NCI-H1105 treated with DMSO at 0.1 percent for 48 hours (cell line): ENCODE measurements at places on chromosomes 1 and 21.

GRCh38 chr1:158087320-158087927, 93.3 kb upstream of the CD1D start:
- DNase-seq, result peak; percentile 53

- DNase-seq, result no peak
These were observed 5.5 kb upstream of the PROX1 start for GRCh38 chr1:213982289-213982671.

DNA sequence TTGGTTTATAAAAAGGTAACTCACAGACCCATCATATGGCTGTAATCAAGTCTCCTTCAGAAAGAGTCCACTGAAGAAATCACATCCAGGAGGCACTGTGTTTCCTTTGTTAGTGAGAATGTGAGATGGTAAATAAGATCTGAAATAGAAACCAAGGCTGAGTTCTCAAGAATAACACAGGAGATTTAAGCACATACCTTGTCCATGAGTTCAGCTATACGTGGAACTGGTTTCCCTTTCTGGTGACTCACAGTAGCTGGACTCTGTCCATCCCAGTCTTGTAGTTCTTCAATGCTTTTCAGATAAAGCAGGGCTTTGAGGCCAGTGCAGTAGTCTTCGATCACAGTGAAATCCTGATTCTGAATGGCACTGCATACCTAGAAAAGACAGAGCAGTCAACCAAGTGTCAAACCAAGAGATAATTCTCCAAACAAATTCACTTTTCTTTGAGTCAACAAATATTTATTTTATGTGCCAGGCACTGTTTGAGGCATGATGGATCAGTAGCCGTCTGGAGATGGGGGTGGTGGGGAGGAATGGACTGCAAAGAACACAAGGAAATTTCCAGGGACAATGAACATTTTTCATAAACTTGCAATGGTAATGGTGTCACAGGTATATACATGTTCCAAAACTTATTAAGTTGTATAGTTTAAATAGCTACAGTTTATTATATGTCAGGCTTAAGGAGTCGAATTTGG, 471.4 kb downstream of the PTBP2 start:
- no peak for DNase-seq

DNA sequence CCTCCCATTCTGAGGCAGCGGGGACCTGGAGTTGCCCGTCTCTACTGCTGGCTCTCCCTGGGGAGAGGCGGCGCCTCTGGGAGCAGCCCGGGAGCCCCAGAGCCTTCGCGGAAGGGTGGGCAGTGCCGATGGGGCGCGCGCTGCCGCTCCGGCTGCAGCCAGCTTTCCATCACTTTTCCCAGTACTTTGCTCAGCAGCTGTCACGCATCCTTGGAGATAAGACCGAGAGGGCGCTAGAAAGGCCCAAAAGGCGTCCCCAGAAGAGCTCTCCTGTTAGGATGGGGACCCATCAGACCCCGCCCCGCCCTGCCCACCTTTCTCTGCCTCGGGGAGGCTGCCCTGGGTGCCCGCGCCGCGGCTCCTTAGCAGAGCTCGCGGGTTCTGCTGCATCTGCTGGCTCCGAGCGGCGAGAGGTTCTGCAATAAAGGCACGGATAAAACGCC, 534 bp downstream of the KCNH1 start:
- DNase-seq, result peak; percentile 68

- DNase-seq, result peak; percentile 22
These were observed 948 bp downstream of the TXLNA start for GRCh38 chr1:32180186-32181060.

DNA sequence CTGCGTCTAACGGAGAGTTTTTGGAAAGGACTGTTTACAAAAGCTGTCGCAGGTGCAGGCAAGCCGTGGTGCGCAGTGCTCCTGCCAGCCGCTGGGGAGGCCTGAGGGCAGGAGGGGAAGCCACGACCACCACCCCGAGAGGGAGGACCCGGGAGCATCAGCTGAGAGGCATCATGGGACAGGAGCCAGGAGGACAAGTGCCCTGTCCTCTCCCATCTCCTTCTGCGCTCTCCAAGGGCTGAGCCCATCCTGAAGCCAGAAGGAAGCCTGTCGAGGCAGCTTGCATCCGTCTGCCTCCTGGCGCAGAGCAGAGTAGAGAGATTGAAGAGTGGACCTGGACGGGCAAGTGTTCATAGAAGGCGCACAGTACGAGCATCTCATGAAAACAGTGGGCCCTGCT, 310.9 kb downstream of the KIF26B start:
- no peak for DNase-seq

DNA sequence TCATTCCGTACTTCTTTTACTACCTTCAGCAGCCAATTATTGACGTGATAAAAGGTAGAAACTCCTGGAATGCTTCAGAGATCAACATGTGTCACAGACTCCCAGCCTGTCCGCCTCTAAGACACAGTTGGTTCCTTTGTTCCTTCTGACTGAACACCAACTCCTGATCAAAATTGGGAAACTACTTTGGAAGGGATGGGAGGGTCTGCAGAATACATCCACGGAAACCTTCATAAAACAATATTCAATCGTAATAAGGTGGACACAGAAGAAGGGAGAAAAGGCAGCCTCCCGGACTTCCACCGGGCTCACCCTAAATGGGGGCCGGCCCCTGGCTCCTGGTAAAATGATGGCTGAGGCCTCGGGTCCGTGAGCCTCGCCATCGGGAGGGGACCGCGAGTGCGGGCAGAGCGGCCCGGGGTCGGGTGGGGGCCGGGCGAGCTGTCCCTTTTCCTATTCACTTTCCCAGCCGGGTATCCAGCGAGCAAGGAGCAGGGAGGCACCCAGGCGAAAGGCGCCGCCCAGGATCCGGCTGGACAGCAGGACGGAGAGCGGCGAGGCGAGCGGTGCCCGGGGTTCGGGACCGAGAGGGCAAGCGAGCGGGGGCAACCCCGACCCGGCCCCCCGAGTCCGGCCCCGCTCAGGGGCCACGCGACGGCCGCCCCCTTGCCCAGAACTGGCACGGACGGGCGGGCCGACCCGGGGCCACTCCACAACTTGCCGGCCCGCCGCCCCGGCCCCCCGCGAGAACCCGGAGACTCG, 805 bp downstream of the NRIP1 start:
- peak; percentile 58 for DNase-seq

DNA sequence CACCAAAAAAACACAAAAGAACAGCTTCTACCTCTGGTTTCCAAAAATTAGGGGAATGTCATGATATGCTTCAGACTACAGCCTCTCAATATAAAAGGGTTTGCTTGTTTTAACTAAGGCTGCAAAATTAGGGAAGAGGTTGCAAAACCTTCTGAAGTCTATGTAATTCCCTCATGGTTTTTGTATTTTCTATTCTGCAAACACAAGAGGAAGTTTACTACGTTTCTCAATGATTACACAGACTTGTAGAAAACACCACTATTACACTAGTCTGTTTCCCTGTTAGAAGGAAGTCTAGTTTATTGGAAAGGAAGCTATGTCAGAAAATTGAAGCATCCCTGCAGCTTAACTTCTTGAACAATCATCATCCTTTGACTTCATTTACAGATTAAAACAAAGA, 229.7 kb upstream of the FMN2 start:
- DNase-seq, result no peak

- DNase-seq, result no peak
These were observed 111.1 kb upstream of the ZP4 start for GRCh38 chr1:238001818-238002217.

- DNase-seq, result no peak
These were observed 2.7 kb downstream of the RGL1 start for GRCh38 chr1:183807549-183808168.

DNA sequence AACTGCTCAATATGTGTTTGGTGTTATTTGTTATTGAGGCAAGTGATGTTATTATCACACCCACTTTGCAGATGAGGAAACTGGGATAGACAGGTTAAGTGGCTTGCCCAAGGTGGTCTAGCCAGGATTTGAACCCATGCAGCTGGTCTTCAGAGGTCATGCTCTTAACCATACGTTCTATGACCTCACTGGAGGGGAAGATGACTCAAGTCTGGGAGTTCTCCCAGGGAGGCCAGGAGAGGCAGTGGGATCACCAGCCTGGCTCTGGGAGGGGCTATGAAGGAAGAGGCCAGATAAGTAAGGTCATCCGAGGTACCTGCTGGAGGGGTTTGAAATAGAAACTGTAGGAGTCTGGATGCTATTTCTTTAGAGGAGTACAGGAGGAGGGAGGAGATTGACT, 95.3 kb downstream of the NAV1 start:
- DNase-seq, result no peak

GRCh38 chr1:109225308-109225707, 11.6 kb downstream of the SARS1 start:
- DNase-seq, result no peak

GRCh38 chr1:26017606-26018005, 4.0 kb upstream of the EXTL1 start:
- no peak for DNase-seq

GRCh38 chr1:233261206-233261605, 34.3 kb downstream of the PCNX2 start:
- no peak for DNase-seq

DNA sequence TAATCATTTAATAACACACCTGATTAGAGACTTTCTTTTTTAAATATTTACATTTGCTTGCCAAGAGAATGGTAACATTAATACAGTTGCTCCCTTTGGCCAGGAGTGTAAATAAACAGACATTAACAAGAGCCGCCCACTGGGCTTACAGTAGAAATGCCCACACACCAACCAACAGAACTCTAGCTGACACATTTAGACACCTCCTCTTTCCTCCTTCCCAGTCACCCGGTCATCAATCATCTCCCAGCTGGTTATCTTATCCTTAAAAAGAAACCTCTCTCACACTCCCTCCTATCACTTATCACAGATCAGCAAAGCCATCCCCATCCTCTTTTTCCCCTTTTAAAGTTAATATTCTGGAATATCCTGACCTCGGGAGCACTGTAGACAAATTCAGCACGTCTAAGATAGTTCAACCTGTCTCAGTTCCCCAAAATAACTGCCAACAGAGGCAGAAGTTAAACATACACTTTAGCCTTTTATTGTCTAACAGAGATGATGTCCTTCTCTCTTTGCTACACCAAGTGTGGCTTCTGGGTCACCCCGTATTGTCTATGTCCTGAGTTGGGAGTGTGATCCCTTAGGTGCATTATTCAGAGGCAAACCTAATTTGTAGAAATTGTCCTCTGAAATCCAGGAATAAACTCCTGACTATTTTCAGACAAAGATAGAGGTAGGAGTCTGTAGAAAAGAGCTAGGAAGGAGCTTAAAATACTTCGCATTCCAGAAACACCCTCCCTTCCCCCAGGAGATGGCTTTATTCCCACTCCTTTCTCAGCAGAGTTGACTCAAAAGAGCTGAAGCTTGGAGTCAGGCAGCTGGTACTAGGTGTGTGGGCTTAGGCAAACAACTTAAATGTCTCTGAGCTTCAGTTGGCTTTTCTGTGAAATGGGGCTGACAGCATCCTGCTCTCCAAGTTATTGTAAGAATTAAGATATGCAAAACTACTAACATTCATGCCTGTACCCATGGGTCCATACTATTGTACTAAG, 8.8 kb downstream of the MYCL start:
- DNase-seq, result peak; percentile 65

DNA sequence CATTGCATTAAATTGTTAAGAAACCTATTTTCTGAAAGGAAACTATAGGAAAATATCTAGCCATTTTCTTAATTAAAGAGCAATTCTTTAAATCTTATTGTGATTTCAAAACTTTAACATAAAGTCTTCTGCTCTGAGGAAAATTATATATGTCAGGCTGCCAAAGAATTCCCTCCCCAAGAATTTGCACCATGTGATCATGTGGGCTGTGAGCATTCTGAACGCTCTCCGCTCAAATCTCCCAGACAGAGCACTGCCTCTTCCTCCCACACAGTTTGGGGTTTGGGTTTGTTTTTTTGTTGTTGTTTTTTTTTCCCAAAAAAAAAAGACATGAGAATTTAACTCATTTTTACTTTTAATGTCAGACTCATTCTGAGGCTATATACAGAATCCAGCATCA, 155.9 kb upstream of the PALMD start:
- DNase-seq, result no peak

DNA sequence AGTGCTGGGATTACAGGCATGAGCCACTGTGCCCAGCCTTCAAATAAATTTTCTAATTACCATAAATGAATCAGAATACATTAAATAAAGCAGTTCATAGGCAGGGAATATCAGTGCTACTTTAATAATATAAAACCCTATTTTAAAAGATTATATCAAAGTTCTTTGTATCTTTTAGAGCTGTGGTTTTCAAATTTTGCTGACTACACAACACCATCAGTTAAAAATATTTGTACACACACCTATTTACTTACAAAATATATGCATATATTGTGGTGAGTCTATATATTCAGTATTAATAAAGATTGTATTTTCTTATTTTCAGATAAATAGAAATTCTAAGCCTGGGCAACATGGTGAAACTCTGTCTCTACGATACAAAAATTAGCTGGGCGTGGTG, 18.7 kb downstream of the B3GALNT2 start:
- DNase-seq, result no peak

- no peak for DNase-seq
These were observed 347.2 kb upstream of the ADAMTS5 start for GRCh38 chr21:27314131-27314530.

DNA sequence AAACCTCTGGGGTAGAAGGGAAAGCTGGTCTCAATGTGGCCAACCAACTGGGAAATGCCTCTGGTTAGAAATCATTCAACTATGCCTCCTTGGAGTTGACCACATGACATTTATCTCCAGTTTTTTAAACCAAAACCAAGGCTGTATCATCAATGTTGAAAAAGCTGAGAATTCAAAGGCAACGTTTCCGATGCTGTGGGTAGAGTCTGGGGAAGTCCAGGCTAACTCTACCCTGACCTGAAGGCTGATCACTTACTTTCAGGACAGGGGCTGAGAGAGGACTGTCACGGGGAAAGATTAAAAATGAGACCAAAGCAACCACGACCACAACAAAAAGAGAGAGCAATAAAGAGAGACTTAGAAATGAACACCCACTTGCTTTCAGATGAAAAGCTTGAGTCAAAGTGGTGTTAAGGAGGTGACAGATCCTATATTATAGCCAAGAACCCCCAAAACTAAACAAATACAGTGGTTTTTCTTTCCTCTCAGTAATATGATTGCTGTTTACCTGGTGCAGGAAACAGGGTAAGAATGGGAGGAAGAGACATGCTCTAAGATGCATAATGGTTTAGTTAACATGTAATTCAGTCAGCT, 90.8 kb upstream of the TNFSF4 start:
- no peak for DNase-seq

DNA sequence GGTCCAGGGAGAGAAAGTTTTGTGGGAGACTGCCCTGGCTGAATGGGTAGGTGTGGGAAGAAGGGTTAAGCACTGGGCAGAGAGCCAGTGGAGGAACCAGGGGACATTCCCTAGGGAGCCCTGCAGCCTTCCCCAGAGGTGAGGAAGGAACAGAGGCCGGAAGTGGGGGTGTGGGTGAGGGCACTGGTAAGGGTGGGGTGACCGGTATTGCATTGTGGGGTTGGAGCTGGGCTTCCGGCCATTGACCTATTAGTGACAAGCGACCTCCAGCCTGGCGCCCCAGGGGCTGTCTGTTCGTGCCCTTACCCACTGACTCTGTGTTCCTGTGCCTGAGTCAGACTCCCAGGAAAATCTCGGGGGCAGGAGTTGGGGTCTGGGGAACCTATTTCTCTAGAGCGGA, 3.5 kb upstream of the TSPAN1 start:
- no peak for DNase-seq

GRCh38 chr1:19894218-19894617, 12.0 kb downstream of the OTUD3 start:
- DNase-seq, result no peak
